ENCODE measurements at places on chromosomes 3 and 15. TPM values are rescaled to one million over a fixed set of nuclear protein-coding genes. Genes with fewer than 3 reads are reported as not detected.

The CHCHD4 gene
- 48.5 TPM for total RNA-seq

The MST1 gene
- total RNA-seq = 0.72 TPM

The EDC3 gene
- 5.8 TPM for total RNA-seq

The LRTM1 gene
- total RNA-seq = not detected

The GPR27 gene
- not detected for total RNA-seq

The FBXW12 gene
- total RNA-seq = not detected

The REC114 gene
- total RNA-seq = not detected

Measured in A172 (cell line).